ENCODE measurements at places on chromosomes 2 and 18.

DNA sequence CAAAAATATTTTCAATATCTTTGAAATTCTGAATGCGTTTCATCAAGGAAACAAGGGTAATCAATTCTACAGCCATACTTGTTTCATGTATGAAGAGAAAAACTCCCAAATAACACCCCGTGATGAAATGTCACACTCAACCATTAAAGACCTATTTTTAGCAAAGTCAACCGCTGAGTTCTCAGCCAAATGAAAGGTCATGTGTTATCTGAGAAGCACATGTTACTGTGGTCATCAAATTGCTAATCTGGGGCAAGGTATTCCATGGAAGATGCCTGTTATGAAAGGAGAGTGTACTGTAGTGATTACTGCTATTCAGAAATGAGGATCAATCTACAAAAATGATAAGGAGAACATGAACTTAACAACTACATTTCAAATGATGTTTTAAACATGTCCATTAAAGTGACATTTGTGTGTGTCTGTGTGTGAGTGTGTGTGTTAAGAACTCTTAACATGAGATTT, 126.7 kb downstream of the BCL2 start:
- DNase-seq, result no peak

- DNase-seq, result no peak
Measured at GRCh38 chr2:86807468-86808275, 17.0 kb upstream of the CD8A start.

- no peak for DNase-seq
Measured at GRCh38 chr2:173347305-173348168, 7.1 kb upstream of the CDCA7 start.

DNA sequence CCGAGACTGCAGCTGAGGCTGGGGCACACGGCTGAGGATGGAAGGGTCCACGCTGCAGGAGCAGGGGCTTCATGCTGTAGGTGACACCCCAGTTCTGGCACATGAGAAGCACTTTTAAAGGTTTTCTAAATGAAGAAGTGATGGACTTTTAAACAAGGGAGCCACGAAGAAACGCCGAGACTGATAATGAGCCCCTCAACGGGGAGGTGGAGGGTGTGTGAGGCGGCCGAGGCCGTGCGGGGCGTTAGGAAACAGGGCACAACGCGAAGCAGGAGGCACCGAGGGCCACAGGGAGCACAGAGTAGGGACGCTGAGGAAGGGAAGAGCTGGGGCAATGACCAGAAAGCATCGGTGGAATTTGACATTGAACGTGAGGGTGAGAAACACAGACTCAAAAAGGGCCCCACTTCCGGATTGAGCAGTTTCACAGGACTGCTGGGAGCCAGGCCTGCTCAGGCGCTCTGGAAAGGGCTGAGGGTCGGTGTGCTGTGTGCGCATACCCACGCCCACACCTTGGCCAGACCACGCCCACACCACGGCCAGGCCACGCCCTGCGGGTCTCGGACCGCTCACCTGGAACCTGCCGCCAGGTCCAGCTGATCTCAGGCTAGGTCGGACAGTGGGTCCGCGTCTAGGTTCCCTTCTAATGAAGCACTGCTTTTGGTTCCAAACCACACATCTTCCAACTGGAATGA, 115.7 kb downstream of the GYPC start:
- no peak for DNase-seq

DNA sequence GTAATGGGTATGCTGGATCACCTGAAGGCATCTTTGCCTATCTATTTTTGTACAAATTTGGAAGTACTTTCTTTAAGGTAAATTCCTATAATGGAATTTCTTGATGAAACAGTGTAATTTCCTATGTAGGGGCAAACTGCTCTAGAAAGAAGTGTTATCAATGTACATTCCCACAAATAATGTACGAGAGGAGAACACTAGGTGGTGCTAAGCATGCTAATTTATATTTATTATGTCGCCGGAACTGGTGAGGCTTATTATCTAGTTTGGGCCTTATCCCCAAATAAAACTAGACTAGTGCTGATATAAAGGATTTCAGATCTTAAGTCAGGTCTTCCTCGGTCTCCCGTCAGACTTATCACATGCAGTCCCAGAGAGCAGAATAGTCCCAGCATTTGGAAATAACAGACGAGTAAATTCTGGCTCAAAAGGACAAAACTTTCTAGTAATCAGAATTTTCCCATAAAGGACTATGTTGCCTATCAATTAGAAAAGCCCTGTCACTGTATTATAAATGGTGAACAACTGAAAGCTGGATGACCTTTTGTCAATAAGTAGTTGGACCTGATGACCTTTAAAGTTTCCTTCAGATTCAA, 86.9 kb upstream of the RBBP8 start:
- DNase-seq, result no peak

Data from GM12891 (cell line).